Astrocyte of the cerebellum (primary cell): ENCODE measurements at places on chromosomes 1 and 21.

- peak; percentile 60 for DNase-seq
Measured at GRCh38 chr1:45359882-45360513, 19.8 kb upstream of the MUTYH start.

DNA sequence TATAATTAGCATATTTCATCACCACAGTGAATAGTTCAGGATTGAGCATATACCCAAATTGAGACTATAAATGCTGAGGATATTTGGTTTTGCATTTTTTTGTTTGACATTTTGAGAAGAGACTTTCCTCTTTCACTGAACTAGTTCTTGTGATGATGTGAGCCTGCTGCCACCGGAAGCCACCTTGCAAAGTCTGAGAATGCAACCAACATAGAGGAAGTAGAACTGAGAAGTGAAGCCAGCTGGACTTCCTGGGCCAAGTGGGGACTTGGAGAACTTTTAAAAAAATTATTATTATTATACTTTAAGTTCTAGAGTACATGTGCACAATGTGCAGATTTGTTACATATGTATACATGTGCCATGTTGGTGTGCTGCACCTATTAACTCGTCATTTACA, 102.3 kb downstream of the RPE65 start:
- no peak for DNase-seq

DNA sequence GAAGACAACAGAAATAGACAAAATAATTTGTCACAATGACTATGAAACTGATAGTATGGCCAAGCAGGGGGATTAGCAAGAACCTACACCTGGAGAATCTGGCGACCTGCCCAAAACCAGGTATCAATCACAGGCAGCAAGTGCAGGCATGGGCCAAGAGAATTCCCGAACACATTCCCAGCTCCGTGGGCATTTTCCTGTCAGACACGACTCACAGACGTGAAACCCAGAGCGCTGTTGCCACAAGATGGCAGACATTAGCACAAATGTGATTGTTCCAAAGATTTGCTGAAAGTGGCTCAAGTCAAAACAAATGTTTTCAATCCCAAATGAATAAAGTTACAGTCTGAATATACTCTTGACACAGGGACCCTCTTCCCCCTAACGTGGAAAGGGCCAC, 36.8 kb downstream of the HLCS start:
- DNase-seq = no peak

DNA sequence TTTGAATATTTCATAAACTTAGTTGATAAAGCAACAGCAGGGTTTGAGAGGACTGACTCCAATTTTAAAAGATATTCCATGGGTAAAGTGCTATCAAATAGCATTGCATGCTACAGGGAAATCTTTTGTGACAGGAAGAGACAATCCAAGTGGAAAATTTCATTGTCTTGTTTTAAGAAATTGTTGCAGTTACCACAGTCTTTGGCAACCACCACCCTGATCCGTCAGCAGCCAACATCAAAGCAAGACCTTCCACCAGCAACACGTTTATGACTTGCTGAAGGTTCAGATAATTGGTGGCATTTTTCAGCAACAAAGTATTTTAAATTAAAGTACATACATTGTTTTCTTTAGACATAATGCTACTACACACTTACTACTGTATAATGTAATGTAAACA, 47.8 kb downstream of the ADGRL4 start:
- no peak for DNase-seq

DNA sequence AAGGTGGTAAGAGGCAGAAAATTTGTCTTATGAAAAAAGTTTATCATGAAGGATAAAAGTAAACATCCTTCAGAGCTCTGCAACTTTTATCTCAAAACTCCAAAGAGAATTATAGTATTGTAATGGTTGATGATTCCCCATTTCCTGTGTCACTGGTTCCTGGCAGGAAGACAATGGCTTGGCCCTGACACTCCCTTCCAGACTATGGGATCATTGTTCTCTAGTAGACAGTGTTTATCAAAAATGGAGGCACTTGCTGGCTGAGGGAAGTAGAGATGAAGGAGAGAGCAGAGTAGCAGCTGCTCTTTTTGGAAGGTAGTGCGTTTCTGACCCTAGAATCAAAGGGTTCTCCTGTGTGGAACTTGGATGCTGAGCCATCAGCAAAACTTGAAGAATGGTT, 145.9 kb upstream of the ATP1B1 start:
- DNase-seq = no peak
